ENCODE measurements at places on chromosomes 11 and 22. TPM values are rescaled to one million over a fixed set of nuclear protein-coding genes. Genes with fewer than 3 reads are reported as not detected.

GRCh38 chr11:94563848-94564467 lies 3.2 kb upstream of the PIWIL4 start:
- no peak for DNase-seq

- DNase-seq = no peak
Measured at GRCh38 chr22:45966895-45967365, 10.0 kb downstream of the WNT7B start.

- no peak for DNase-seq
Measured at GRCh38 chr11:35888961-35889360, 54.9 kb upstream of the LDLRAD3 start.

DNA sequence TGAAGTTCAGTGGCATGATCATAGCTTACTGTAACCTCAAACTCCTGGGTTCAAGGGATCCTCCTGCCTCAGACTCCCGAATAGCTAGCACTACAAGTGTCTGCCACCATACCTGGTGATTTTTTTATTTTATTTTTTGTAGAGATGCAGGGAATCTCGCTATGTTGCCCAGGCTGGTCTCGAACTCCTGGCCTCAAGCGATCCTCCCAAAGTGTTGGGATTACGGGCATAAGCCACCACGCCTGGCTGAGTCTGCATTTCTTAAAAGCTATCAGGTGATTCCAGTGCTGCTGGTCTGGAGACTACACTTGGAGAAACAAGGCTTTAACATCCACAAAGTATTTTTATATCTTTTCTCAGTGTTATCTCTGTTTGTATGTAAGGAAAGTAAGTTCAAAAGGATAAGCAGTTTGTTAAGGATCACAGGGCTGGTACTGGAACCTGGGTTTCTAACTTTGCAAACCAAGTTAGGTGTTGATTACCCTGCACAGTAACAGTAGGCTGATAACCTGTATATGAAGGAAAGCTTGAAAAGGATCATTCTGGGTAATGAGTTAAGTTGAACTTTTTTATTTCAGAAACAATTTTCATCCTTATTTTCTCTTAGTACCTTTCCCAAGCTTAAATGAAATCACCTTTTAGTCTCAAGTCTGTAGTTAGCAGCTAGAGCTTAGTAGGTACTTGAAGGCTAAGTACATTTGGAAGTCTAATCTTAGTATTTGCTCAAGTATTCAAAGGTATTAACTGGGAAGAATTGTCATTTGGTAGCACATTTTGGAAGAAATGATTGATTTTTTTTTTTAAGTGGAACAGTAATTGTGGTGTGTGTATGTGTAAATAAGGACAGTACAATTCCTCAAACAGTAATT lies 12.5 kb downstream of the ACER3 start:
- DNase-seq = no peak

DNA sequence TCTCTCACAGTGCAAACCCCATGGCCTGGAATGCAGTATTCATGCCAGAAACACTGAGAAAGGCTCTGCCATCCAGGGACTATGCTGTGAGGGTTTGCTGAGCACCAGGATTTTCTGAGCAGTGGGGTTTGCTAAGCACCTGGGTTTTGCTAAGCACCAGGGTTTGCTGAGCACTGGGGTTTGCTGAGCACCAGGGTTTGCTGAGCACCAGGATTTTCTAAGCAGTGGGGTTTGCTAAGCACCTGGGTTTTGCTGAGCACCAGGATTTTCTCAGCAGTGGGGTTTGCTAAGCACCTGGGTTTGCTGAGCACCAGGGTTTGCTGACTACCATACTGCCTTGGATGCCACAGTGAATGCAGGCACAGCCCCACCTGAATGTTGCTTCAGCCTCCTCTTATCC lies 48.3 kb upstream of the SMIM38 start:
- DNase-seq = no peak

The KRTAP5-11 gene
- polyA plus RNA-seq = not detected

The VSTM5 gene
- not detected for polyA plus RNA-seq

The C1QTNF4 gene
- polyA plus RNA-seq = 5.4 TPM

The MS4A1 gene
- not detected for polyA plus RNA-seq

The OR8D1 gene
- not detected for polyA plus RNA-seq

The OR52D1 gene
- not detected for polyA plus RNA-seq

The DDI1 gene
- not detected for polyA plus RNA-seq
